ENCODE measurements at places on chromosomes 4 and X.

- DNase-seq, result no peak
Measured at GRCh38 chrX:146346102-146346501, 463.5 kb upstream of the CXorf51B start.

- DNase-seq, result no peak
Measured at GRCh38 chr4:40299811-40300292, 35.3 kb upstream of the CHRNA9 start.

DNA sequence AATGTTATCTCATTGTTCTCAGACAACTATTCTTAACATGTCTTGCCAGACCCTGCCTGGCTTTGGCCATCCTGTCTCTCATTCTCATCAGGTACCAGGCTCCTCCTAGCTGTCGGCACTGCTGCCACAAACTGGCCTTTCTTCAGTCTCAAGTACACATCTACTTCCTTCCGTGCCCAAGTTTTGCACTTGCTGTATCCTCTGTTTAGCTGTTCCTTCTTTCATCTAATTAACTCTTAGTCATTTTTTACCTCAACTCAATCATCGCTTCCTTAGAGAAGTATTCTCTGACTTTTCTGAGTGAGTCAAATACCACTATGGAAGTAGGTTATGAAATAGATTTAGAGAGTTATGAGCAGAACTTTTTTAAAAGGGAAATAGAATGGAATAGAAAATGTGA is 19.7 kb downstream of the CXCL3 start:
- DNase-seq, result peak; percentile 69

DNA sequence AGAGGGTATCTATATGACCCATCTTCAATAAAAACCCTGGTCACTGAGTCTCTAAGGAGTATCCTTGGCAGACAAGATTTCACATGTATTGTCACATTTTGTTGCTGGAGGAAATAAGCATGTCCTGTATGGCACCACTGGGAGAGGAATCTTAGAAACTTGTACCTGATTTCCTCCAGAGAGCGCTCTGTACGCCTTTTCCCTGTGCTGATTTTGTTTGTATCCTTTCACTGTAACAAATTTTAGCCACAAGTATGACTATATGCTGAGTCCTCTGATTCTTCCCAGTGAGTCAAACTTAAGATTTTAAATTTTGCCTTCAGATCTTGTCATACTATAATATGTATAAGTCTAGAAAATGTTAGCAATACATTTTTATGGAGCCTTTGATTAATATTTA is 102.8 kb downstream of the ITIH6 start:
- no peak for DNase-seq

- DNase-seq, result no peak
Measured at GRCh38 chrX:4764888-4765287, 1051.4 kb upstream of the PRKX start.

DNA sequence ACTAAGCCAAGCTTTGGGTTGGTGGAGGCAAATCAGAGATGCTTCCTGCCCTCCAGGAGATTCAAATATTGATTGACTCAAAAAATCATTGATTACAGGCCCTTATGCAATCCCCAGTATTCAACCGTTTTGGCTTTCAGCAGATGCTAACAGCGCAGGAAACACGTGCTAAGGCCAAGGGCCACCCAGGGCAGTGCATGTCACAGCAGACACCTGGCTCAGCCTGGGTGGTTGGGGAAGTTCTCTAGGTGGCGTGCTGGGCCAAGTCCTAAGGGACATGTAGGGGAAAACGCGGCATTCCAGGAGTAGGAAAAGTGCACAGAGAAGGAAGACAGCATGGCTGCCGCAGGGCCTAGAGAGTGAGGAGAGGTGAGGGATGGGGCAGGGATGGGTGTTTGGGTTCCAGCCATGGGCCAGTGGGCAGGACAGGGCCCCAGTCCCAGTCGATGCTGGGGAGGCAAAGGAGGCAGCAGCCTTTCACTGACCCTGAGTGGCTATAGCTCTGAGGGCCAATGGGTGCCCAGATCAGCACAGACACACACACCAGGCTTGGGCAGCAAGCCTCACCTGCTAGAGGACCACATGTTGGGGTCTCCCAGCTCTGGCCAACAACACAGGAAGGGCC is 239.1 kb downstream of the EVC2 start:
- no peak for DNase-seq

- DNase-seq, result no peak
Measured at GRCh38 chrX:136163689-136164088, 16.4 kb downstream of the FHL1 start.

GRCh38 chrX:150692831-150693724 is at the start of gene MTMR1:
Gene MTMR1, plus strand, starts transcription at chrX:150693396. Its CDS starts 135 bp downstream, at chrX:150693531.
- peak; percentile 45 for DNase-seq

DNA sequence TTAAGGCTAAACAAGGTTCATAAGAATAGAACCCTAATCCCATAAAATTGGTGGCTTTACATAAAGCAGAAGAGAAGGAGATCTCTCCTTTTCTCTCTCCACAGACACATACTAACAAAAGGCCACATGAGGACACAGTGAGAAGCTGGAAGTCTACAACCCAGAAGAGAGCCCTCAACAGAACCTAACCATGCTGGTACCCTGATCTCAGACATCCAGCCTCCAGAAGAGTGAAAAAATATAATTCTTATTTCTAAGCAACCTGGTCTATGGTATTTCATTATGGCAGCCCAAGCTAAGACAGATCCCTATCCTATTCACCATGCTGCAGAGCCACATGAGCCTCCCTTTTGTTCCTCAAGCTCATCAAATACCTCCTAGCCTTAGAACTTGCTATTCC is 195.5 kb downstream of the ANTXR2 start:
- no peak for DNase-seq

DNA sequence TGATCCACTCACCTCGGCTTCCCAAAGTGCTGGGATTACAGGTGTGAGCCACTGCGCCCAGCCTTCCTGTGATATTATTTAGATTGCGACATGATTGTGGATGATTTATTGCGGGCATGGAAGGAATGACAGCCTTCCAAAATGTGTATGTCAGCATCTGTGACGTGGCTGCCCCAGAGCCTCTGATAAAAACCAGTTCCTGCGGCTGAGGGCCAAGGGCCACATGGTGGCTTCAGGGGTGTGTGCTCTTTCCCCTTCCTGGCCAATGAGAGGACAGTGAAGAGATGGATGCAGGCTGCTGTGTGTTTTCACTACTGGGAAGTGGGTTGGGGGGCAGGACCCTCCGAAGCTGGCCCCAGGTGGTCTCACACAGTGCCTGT is 57.4 kb upstream of the HGFAC start:
- DNase-seq, result no peak

- DNase-seq, result no peak
Measured at GRCh38 chrX:29541038-29541437, 674.3 kb upstream of the MAGEB2 start.

- DNase-seq, result no peak
Measured at GRCh38 chrX:103704863-103705262, 5.8 kb upstream of the TMEM31 start.

GRCh38 chr4:169164669-169165415 is 105.9 kb downstream of the SH3RF1 start:
- DNase-seq, result no peak

DNA sequence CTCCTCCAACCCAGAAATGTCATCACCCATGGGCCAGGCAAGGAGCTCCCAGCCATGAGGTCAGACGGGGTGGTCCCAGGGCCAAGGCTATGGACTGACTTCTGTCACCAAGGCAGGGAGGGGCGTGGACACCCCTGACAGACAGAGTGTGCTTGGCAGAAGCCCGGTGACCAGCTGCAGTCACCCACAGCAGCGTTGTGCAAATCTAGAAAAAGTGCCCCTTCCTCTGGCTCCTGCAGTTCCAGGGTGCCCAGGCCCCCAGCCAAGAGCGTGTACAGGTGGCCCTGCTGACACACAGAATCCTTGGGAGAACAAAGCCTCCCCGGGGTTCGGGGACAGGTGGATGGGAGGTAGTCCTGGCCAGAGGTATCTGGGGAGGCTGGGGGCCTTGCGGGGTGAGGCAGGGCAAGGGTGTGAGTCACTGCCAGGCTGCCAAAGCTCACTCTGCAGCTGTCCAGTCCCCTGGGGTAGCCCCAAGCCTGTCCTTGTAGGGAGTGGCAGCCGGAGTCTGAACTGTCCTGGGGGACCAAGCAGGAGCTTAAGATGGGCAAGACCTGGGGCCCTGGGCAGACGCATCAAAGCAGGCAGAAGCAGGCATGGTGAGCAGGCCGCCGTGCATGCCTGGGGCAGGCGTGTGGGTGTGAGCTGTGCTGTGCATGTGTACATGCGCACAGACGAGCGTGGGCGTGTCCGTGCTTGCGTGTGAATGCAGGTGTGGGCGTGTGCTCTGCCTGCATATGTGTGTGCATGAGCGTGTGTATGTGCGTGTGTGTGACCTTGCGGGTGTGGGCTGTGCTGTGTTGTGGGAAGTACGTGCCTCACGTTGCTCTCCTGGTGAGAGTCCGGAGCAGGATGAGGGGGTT is 3.3 kb downstream of the MYL5 start:
- no peak for DNase-seq

DNA sequence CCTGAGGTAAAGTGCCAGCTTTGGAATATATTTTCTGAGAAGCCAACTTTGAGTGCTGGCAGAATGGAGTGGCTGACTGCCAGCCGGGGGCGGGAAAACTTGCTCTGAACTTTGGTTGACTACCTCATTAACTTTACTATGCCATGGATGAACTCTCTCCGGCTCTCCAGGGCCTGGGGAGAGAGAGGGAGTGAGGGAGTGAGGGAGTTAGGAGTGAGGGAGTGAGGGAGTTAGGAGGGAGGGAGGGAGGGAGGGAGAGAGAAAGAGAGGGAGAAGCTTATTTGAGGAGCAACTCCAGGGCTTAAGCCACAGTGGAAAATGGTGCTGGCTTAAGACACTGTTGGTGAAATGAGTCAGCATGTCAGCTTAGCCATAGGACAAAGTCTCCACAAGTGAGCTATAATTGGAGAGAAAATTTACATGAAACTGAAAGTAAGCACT is 280.9 kb upstream of the RPS6KA3 start:
- DNase-seq, result no peak

GRCh38 chr4:46890056-46890455 is 19.0 kb downstream of the COX7B2 start:
- DNase-seq, result no peak

DNA sequence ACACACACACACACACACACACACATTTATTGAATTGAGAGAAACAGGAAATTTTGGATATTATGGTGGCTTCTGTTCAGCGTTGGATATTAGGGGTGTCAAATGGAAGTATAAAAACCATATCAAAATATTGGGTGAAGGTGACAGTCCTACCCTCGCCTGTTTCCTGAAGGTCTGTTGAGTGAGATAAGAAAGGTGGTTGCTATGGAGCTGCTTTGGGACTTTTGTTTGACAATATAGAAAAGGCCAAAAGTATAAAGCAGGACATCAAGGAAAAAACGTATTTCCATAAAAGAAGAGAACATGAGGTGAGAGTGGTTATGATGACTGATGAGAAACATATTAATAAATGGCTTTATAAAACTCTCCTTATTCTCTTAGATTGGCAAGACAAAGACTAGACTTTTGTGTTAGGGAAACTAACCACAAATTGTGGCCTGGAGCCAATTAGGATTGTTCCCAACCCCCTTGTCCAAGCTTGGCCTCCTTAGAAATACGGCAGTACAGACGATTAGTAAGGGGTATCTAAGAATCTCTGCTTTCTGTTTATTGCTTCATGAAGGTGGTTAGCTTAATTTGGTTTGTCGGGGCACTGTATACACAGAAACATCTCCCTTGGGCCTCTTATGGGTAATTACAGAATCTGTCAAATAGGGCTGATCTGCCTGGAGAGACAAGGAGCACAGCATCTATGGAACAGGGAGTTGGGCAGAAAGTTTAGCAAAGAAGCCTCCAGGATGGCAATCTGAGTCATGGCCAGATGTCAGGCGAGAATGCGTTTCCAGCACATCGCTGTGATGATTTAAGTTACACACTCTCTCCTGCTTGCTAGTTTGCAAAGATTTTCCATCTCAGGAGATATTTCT is 198.0 kb downstream of the CBR4 start:
- DNase-seq, result no peak

DNA sequence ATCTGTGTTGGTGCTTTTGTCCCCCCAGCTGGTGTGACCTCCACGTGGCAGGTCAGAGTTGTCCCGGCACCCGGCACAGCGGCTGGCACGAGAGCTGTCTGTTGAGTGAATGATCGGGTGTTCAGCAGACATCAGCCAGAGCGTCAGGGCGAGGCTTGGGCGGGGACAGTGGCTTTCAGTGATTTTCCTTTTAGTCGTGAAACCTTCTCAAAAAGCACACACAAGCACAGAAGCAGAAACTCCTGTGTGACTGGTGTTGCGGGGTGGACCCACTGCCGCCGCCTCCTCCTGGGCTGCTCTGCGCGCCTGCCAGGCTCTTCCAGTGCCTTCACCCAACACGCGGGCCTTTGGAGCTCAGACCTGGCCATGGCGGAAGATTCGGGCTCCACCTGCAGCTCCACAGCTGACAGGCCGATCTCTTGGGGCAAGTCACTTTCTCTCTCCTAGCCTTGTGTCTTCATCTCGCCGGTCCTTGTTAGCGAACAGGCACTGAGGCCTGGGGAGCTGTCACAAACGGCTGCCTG is 51.4 kb upstream of the HGFAC start:
- no peak for DNase-seq

DNA sequence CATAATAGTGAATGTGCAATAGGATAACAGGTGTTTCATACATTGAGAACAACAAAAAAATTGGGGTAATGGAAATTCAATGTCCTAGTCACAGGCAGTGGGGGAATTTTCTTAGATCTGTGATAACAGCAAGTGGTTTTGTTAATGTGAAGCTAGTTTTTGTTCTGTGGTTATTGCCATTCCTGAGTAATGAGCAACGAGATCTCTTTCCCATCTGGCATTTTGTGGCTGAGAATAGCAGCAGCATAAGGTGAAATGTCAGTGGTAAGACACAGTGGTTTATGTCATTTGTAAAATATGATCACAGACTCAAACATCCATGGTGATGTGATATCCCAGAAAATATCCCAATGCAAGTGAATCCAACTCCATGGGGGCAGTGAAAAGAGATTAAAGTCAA is 497.5 kb downstream of the KCNIP4 start:
- no peak for DNase-seq

DNA sequence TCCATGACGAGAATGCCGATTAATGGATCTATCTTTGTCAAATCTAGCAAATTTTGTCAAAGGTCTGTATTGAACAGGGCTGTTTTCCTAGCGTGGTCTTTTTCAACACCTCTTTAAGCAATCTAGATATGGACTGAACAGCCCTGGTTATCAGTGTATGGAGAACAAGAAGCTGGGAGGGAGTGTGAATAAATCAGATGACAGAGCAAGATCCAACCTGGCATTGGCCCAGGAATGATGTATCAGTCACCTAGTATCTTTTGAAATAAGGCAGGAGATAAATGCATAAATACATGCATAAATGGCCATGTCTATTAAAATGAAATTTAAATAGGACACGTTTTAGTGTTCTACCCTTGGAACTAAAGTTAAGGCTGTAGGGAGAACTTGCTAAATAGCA is 15.7 kb upstream of the AP1S2 start:
- DNase-seq, result no peak

DNA sequence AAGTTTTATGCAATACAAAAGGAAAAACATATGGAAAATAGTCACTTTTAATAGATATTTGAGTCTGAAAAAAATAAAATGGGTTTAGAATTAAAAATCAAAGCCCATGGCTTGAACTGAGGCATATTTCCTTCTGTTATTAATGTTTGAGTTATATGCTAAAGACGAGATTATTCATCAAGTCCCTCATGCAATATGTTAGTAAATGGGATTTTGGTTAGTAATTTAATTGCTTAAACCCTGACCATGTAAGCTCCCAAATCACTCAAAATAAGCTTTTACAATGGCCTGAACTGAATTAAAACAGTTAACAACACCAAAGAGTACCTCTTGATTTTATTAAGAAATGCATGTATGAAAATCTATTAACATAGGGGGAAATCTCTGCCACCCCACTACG is 12.1 kb downstream of the UNC5C start:
- no peak for DNase-seq

Data from T-helper 1 cell (primary cell).